Eye (tissue), 1 donor: ENCODE measurements at places on chromosomes 6 and 20.

GRCh38 chr20:30610029-30610693 is 647.3 kb upstream of the DEFB115 start:
- DNase-seq = no peak

- no peak for DNase-seq
These were observed 112.1 kb upstream of the BCLAF1 start for GRCh38 chr6:136401749-136402148.

DNA sequence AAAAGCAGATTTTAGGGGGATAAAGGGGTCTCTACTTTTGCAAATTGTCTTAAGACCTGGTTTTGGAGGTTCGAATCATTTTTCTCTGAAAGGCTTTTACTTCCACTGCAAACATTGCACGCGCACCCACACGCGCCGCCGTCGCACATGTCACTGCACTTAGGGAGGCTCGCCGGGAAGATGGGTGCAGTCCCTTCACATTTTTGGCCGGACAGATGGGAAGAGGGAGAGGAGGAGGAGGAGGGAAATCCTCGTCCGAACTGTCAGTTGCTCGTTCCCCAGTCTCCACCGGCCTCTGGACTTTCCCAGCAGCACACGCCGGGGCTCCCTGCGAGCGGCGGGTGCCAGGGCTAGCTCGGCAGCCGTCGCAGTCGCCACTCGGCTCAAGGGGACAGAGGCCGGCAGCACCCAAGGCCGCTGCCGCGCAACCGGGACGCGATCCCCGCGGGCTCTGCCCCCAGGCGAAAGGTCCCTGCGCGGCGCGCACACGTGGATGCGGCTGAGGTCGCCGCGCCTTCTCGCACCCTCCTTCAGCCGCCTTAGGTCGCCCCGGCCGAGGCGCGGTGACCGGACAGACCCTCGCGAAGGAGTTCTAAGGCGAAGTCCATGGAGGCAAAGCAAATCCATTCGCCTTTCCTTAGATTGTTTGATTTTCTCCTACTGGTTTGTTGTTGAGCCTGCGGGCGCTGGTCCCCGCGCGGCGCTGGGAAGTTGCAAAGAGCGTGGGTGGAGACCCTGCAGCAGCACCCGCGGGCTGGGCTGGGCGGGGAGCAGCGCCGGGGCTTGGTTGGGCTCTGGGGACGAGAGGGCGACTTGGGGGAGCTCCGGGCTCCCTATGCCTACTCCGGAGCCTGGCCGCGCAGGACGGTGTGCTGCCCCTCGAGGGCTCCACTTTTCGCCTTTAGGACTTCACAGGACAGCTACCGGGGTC is 1.2 kb downstream of the MYB start:
- peak; percentile 67 for DNase-seq

DNA sequence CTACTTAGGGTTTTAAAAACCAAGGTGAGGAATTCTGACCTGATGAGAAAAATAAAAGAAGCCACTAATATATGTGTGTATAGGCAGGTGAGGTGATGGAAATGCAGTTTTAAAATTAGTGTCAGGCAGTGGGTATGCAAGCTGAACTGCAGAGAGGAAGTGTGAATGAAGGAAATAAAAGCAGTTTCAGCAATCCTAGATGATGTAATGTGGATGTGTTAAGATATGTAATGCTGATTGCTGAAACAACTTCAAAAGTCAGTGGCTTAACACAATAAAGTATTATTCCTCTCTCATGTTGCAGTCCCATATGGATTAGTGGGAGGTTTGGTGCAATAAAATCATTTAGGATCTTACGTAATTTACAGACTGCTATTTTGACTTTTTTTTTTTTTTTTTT is 119.9 kb upstream of the ASCC3 start:
- no peak for DNase-seq

DNA sequence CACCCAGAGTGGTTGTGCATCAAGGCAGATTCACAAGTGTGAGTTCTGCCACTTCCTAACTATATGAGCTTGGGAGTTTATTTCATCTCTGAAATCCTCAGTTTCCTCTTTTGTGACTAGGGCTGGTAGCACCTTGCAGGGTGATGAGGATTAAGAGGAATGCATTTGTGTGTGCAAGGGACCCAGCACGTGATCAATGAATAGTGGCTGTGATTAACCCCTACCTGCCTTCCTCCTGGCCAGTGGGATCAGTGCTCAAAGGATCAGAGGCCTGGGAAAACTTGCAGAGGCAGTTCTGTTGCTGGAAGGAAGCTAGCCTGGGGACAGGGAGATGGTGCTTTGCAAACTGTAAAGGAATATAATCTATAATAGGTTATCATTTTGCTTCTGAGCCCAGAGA is 7.3 kb downstream of the SDC4 start:
- DNase-seq = no peak

DNA sequence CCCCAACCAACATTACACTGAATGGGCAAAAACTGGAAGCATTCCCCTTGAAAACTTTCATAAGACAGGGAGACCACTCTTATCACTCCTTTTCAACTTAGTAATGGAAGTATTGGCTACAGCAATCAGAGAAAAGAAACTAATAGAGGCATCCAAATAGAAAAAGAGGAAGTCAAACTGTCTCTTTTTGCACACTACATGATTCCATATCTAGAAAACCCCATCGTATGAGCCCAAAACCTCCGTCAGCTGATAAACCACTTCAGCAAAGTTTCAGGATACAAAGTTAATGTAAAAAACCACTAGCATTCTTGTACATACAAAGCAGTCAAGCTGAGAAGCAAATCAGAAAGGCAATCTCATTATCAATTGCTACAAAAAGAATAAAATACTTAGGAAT is 580.4 kb upstream of the PTCHD4 start:
- DNase-seq = no peak

DNA sequence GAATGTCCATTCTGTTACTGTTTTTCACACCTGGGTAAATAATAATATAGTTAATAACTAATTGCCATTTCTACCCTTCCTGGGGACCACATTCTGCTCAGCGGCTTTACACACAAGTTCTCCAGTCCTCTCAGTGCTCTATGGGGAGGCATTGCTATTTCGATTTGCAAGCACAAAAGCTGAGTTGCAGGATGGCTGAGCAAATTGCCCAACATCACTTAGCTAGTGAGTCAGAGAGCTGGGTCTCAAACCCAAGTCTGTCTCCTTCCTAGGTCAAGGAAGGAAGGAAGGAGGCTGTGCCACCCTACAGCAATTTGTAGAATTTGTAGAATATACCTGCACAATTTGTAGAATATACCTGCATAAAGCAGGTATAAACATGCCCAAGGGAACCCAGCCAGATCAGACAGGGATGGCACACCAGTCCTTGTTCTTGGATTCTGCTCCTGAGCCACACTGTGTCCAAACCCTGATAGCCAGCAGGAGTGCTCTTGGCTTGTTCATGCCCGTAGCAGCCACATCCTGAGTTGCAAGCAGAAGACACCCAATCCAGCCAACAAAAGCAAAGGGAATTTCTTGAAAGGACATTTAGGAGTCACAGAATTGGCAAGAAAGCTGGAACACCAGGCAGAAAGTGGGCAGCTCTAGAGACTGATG is 56.9 kb downstream of the LY86 start:
- DNase-seq = no peak

DNA sequence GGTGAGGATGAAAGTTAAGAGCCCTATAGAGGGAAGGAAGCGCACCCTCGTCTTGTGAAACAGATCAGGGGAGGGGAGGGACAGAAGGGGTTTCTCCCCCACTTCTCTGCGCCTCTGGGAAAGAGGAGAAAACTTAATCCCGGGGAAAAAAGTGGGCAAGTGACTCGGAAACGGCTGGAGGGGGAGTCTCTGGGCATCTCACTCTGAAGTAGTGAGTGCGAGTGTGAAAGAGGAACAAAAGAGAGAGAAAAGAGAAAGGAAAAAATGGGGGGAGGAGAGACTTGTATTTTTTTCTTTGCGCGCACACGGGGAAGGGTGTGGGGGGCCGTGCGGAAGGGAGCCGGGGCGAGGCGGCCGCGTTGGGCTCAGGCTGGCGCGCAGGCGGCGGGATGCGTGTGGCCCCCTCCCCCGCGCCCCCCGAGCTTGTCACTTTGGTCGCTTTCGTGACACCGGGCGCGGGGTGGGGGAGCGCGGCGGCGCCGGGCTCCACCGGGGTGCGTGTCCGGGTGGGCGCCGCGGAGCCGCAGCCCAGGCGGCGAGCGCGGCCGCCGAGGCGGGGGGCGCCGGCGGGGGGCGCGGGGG is 454 bp downstream of the L3MBTL3 start:
- DNase-seq = no peak

- DNase-seq = no peak
These were observed 20.7 kb downstream of the UQCC2 start for GRCh38 chr6:33690766-33691165.

DNA sequence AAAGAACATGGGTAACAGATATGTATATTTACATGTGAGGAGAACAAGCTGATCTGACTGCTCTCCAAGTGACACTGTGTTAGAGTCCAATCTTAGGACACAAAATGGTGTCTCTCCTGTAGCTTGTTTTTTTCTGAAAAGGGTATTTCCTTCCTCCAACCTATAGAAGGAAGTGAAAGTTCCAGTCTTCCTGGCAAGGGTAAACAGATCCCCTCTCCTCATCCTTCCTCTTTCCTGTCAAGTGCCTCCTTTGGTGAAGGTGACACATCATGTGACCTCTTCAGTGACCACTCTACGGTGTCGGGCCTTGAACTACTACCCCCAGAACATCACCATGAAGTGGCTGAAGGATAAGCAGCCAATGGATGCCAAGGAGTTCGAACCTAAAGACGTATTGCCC is 5.2 kb downstream of the HFE start:
- DNase-seq = no peak

- DNase-seq = no peak
These were observed 158.0 kb upstream of the TCF21 start for GRCh38 chr6:133730881-133731280.

DNA sequence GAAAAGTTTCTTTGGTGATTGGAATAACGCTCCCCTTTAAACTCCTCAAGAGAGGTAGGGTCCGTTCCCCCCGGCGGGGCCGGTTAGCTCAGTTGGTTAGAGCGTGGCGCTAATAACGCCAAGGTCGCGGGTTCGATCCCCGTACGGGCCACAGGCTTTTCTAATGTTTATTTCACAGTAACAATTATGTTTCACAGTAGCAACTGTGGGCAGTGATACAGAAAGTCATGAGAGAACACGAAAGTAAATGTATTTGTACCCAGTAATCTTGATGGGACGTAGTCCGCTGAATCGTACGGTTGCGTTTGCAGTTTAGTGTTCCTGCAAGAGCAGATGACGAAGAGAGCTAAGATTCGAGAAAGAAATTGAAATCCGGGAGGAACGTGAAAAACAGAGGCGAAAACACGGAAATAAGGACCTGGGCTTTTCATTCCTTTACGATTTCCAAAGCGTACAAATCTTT is 505.5 kb downstream of the PRIM2 start:
- DNase-seq = peak; percentile 18

- DNase-seq = no peak
These were observed 11.0 kb downstream of the SRC start for GRCh38 chr20:37356961-37357371.

DNA sequence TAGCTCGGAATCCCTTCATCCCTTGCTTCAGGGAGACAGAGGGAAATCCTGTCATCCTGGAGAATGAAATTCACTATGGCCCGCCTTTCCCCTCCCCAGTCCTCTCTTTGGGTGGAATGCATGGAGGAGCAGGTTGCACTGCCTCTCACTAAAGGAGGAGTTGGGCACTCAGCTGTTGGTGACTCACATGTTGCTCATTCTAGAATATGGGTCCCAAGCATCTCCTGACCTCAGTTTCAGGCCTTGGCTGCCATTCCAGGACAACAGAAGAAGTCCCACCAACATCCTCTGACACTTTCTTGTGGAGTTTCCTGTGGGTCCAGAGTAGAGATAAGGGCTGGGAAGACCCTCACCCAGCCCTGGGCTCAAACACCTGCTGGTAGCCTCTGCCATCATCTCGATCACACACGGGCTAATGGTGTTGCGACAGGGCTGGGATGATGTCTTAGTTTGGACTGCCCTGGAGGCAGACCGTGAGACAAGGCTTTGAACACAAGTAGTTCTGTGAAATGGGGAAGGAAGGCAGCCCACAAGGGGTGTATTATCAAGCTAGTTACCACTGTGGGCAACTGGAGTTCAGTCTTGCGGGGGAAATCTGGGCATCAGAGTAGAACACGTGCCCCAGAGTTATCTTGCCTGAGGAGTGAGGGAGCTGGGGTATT is 52.4 kb upstream of the RNF24 start:
- no peak for DNase-seq

DNA sequence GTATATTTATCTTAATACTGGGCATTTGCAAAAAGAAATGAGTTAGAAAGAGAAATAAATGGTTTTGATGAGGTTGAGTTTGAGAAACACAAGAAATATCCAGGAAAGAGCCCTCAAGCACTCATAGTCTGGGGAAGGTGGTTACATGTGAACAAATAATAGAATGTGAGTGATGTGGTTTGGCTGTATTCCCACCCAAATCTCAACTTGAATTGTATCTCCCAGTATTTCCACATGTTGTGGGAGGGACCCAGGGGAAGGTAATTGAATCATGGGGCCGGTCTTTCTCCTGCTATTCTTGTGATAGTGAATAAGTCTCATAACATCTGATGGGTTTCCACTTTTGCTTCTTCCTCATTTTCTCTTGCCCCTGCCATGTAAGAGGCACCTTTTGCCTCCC is 334.1 kb downstream of the COL12A1 start:
- DNase-seq = no peak

GRCh38 chr6:67541586-67541985 is 1093.5 kb upstream of the ADGRB3 start:
- DNase-seq = no peak

- no peak for DNase-seq
These were observed 100.2 kb upstream of the TIAM2 start for GRCh38 chr6:154894902-154895301.

- DNase-seq = no peak
These were observed 33.3 kb downstream of the PDRG1 start for GRCh38 chr20:31918466-31919105.

DNA sequence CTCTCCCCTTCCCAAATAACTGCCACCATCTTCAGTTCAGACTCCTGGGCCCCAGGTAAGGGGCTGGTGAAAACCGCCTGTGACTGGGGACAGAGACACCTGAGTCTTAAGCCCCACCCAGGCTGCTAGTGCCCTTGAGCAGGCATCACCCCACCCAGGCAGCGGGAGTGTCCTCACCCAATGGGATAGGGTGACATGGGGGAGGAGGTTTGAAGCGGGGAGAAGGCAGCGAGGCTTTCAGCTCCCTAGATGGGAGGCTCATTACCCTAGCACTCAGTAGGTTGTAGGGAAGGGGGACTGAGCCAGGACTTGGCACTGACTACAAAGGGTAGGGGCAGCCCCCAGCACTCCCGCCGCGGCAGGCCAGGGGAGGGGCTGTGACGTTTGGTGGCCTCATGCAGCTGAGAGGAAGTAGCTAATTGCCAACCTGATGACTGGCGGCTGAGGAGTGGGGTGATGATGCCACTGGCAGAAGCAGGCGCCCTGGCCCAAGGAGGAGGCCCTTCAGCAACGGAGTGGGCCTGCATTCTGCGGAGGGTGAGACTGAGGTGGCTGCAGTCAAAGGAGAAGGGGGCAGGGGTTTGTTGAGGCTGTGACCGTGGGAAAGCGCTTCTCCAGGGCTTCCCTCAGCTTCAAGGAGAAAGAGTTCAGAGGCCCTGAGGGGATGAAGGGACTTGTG is 126.9 kb downstream of the MRPL14 start:
- DNase-seq = peak; percentile 54

- no peak for DNase-seq
These were observed 4.8 kb upstream of the ATXN1 start for GRCh38 chr6:16766043-16766536.

GRCh38 chr20:48824830-48825565 is 2.8 kb downstream of the PREX1 start:
- DNase-seq = peak; percentile 49

GRCh38 chr6:136990754-136991153 is 54.0 kb downstream of the IL20RA start:
- peak; percentile 37 for DNase-seq

- DNase-seq = no peak
These were observed 604.7 kb downstream of the RFPL4B start for GRCh38 chr6:112951829-112952228.
